HL-60 (cell line): ENCODE measurements at places on chromosomes 11 and 22.

DNA sequence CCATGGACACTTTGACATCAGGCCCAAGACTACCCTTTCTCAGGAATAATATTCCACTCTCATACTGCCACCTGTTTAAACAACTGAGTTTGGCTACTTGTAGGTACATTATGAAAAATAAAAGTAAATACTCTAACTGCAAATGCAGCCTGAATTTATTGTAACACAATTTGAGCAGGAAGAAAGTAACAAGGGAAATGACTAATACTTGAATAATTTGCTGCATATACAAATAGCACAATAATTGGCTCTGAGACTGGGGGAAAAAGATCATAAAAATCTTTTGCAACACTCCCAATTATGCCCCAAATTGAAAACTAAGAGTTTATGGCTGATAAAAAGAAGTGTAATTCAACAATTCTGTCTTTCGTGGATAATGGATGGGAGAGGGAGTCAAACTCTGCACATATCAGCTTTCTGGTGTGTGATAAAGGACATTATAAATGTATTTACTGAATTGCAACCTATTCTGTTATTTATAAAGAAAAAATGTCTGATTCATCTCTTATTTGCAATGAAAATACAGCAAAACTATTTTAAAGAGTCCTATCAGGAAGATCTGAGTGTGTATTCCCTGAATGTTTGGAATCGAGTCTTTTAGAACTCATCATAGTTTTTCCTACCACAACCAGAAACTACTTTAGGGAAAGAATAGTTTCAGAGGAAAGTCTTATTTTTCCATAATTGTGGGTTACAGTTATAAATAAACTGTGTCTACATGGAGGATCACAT, 359.0 kb downstream of the JRKL start:
- DNase-seq: no peak

DNA sequence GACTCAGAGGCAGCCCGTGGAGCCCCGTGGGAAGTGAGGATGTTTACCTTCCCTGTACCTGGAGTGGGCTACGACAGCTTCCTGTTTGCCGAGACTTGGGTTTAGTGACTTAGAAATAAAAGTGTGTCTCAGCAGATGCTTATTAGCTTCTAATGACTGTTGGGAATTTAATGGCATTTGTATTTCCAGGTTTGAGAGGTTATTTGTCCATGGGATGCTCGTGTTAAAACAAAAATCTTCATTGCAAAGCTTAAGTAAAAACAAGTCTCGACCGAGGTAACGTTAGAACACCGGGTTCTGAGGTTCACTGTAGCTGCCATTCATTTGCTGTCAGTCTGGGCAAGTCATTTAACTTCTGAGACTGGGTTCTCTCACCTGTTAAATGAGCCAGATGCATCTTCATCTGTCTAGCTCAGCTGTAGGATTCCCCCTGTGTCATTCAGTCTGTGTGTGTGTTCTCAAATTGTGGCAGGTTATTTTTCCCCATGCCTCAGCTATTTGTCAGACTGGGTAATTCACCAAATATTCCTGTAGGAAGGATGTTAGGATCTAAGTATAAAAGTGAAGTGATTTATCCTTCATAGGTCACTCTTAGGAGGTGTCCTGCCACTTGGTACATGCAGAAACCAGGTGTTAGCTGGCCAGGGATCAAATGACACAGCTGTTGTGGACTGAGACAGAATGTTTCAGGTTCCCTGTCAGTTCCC, 791 bp downstream of the EI24 start:
- DNase-seq: no peak

DNA sequence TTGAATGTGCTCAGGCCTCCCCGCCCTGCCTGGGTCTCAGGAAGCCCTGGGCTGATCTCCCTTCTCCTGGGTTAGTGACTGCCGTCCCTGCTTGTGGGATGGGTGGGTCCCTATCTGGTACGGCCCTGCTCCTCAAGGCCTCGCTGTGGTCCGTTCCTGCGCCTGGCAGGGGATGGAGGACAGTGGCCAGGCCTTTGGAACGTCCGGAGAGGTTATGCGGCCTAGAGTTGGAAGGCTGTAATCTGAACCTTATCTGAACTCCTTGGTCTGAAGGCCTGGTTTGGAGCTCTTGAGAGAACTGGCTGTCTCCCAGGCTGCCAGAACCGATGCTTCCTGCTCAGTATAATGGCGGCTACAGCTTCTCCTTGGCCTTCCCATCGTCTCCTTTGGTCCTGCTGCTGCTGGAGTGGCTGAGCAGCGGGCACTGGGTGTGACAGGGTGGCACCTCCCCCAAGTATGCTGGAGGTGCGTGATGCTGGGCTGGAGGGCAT, 72.8 kb downstream of the FLI1 start:
- DNase-seq: no peak

- DNase-seq: no peak
These were observed 47.9 kb upstream of the IGLL5 start for GRCh38 chr22:22839570-22840314.

GRCh38 chr11:15825976-15826650, 530.2 kb downstream of the SOX6 start:
- DNase-seq: no peak

GRCh38 chr22:39593066-39593930, 22.7 kb downstream of the CACNA1I start:
- DNase-seq: no peak

GRCh38 chr11:1878137-1879031, 13.3 kb downstream of the PRR33 start:
- DNase-seq: no peak

DNA sequence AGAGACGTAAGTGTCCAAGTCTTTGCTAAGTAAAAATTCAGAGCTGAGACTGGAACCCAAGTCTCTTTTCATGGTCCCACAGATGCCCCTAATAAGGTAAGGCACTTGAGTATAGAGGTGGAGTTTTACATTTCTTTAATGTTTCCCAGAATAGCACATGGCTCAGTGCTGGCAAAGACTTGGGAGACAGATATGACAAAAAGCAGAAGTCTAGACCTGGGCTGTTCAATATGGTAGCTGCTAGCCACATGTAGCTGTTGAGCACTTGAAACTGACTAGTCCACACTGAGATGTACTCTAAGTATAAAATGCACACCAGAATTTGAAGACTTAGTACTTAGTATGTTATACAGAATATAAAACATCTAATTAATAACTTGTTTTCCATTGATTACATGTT, 17.6 kb downstream of the VSTM5 start:
- DNase-seq: no peak

- no peak for DNase-seq
These were observed 25.5 kb downstream of the TOLLIP start for GRCh38 chr11:1283906-1284305.

- no peak for DNase-seq
These were observed 245.6 kb downstream of the TENM4 start for GRCh38 chr11:79195209-79195608.
